HCEC 1CT (cell line): ENCODE measurements at places on chromosomes 6 and 20.

DNA sequence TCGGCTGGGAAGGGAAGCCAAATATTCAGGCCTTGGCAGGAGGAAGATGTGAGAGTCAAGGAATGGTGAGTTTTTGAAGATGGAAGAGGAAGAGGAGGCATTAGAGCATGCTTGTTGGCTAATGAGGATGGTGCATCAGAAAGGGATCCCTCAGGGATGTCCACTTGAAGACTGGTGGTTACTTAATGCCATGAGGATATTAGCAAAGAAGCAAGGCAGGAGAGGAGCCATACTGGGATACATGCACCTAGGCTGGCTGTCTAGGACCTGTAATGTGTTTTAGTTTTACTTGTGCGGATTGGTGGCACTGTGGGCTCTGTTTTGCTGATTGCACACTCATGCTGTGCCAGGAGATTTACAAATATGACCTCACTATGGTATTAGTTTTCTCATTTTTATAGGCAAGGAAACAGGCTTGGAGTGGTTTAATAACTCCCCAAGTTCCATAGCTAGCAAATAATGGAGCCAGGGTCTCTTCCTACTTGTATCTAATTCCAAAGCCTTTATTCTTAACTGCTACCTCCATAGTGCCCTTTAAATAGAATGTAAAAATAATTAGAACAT lies 37.8 kb downstream of the NCOA7 start:
- DNase-seq = no peak

DNA sequence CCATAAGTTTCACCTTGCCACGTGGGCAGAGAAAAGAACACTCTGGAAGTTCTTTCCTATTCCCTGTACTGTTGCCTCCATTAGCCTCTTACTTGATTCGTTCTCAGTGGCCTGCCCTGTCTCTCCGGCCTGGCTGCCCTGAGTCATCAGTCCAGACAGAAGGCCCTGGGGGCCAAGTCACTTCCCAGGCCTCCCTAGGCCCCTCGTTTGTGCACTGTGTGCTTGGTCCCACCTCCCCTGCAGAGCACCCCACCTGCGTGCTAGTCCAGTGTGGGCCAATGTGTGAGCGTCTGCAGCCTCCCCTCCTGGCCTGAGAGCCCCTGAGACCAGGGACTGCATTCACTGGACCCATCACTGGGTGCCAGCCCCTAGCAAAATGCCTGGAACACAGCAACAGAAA lies 191.2 kb upstream of the RREB1 start:
- DNase-seq = no peak

GRCh38 chr20:48142516-48142773 lies 357.2 kb upstream of the SULF2 start:
- no peak for DNase-seq

GRCh38 chr20:8334641-8335040 lies 202.6 kb downstream of the PLCB1 start:
- no peak for DNase-seq

DNA sequence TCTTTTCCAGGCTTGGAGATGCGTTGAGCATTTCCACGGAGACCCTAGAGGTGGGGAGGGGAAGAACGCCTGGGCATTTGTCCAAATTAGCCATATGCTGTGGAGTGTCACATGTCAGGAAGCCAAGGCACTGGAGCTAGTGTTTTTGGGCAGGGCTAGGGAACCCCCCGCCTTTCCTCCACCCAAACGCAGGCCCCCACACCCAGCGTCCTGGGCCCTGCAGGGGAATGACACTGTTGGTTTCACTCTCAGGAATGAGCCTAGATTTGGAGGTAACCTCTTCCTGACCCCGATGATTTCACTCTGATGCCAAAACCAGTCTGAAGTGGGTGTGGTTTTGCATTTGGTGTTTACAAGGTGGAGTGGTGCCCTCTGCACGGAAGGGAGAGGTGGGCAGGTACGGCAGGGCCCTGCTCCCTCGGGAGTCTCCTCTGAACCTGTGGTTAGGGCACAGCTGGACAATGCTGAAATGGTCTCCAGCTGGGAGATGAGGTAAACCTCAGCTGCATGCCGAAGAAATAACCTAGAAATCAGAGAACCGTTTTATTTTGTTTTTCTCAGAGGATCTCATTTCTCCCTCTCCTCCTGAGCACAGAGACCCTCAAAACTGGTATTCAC lies 29.5 kb downstream of the MTHFD1L start:
- no peak for DNase-seq

DNA sequence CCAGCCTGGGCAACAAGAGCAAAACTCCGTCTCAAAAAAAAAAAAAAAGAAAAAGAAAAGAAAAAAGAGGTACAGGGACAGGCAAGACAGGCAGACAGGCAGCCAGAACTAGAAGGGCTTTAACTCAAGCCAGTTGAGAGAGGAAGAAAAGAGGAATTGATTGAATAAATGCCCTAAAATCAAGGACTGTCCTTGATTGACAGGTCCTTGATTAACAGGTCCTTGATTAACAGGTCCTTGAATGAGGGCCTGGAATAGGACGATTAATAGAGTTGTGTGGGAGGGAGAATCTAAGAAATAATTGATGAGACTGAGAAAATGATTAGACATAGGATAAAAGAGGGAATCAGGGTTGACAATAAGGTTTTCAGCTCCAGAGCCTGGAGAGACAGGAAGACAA lies 36.1 kb downstream of the ZC2HC1B start:
- no peak for DNase-seq

DNA sequence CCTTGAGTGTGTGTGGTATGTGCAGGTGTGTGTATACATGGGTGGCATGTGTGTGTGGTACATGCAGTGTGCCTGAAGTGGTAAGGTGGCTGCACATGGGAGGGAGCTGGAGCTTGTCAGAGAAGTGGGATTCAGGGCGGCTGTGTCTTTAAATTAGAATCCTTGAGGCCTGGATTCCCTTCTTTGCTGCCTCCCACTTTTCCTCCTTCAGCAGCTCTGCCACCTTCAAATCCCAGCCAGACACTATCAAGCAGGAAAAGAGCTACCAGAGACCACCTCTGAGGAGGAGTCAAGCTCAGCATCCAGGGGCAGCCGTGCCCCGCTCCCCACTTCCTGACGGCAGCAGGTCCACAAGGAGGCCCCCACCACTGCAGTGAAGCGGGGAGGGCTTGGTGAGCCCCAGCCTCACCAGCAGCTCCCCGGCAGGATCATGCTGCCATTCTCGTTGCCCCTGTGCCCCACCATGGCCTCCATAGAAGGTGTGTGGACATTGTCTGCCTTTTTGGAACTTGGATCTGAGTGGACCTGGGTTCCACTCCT lies 131.0 kb upstream of the MLN start:
- no peak for DNase-seq

GRCh38 chr6:47126647-47127391 lies 84.7 kb upstream of the ADGRF1 start:
- no peak for DNase-seq

DNA sequence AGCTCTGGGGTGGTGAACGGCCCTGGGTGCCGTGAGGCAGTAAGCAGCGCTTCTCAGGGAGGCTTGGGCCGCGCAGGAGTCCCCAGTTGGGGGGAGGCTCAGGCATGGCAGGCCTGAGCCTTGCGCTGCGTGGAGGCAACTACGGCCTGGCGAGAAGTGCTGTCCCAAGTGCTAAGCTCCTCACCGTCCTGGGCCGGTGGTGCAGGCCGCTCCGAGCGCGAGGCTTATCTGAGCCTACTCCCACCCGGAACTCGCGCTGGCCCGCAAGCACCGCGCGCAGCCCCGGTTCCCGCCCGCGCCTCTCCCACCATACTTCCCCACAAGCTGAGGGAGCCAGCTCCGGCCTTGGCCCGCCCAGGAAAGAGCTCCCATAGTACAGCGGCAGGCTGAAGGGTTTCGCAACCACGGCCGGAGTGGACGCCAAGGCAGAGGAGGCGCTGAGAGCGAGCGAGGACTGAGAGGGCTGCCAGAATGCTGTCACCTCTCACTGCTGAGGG lies 1.8 kb upstream of the WRNIP1 start:
- no peak for DNase-seq

- no peak for DNase-seq
Measured at GRCh38 chr6:68777956-68778355, 142.9 kb downstream of the ADGRB3 start.

DNA sequence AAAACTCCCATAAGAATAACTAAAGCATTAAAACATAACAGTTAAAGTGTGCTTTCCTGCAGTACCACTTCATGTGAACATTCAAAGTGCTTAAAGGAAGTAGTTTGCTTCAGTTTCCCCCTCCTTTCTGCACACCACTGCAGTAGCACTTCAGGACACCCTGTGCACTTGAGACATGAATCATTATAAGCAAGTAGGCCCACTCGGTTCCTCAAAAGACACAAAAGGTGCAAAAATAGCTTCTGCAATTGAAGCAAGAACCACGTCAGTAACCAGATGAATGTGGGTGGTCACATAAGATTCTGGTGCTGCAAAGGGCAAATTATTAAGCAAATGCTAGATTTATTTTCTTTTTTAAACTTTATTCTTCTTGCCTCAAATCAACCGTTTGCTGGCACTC lies 160.6 kb downstream of the HIVEP2 start:
- DNase-seq = no peak

GRCh38 chr20:6886065-6886729 lies 118.7 kb downstream of the BMP2 start:
- DNase-seq = no peak

GRCh38 chr6:56930846-56931245 lies 24.1 kb upstream of the BEND6 start:
- DNase-seq = no peak

DNA sequence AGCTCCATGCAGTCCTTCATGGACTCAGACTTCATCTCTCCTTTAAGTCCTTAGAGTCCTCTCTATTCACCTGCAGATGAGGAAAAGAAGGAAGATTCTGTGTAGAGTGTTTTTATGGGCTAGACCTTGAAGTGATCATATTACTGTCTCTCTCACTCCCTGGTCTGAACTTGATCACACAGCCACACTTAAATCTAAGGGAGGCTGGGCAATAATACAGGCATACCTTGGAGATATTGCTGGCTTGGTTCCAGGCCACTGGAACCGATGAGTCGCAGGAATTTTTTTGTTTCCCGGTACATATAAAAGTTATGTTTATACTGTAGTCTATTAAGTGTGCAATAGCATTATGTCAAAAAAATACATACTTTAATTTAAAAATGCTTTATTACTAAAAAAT lies 59.2 kb upstream of the FOXO3 start:
- peak; percentile 62 for DNase-seq

GRCh38 chr20:41452226-41452625 lies 85.6 kb upstream of the EMILIN3 start:
- DNase-seq = no peak
